Activated T-cell treated with anti-CD3 and anti-CD28 coated beads, Interleukin-2, amount 50 U/mL, for 72 hours (primary cell): ENCODE measurements at places on chromosomes 12 and 14. TPM values are rescaled to one million over a fixed set of nuclear protein-coding genes. Genes with fewer than 3 reads are reported as not detected.

DNA sequence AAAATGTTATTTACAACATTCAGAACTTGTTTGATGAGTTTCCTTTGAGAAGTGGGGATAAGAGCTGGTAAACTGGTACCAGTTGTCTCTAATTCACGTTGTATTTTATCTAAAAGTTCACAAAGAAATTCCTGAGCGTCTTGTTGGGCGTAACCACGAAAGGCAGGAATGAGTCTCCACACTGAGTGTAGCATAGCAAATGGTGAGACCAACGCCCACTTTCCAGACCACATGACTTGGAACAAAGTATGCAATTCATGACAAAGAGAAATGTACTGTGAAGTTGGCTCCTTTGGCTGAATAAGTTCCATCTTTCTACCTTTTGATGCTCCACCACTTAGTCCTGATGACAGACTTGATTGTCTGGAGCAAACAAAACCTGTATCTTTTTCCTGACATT lies 18.4 kb downstream of the USP44 start:
- no peak overlapping the region for H3K4me3 ChIP-seq
- no peaks in the 10 kb centered on the region for H3K27me3 ChIP-seq
- peaks cover 31% of the 10 kb centered on the region for H3K4me1 ChIP-seq
- H3K27ac ChIP-seq, result no peak overlapping the region
- no peak for DNase-seq
- peaks cover 4% of the 10 kb centered on the region for H3K36me3 ChIP-seq

GRCh38 chr12:68446384-68446783 lies 114.2 kb upstream of the MDM1 start:
- no peak for DNase-seq
- peaks cover 73% of the 10 kb centered on the region for H3K4me1 ChIP-seq
- no peak overlapping the region for H3K4me3 ChIP-seq
- H3K27ac ChIP-seq, result no peak overlapping the region

DNA sequence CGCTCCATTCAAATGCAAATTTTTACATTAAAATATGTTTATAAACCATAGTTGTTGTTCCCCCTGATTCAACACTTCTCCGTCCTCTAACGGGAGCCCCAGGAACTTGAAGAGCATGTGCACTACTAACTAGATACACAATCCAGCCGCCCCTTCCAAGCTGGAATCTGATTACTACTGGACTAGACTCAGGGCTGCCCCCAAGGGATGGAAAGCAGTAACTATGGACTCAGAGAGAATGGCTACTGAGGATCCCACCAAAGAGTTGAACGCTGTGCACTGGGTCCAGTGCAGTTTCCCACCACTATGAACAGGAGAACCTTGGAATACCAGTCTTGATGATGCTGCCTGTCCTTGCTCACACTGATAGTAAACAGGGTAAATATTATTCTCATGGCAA lies 48.6 kb upstream of the PCNX1 start:
- no peak overlapping the region for H3K27ac ChIP-seq
- H3K4me3 ChIP-seq, result no peak overlapping the region
- H3K27me3 ChIP-seq, result peaks cover 12% of the 10 kb centered on the region
- DNase-seq, result no peak

DNA sequence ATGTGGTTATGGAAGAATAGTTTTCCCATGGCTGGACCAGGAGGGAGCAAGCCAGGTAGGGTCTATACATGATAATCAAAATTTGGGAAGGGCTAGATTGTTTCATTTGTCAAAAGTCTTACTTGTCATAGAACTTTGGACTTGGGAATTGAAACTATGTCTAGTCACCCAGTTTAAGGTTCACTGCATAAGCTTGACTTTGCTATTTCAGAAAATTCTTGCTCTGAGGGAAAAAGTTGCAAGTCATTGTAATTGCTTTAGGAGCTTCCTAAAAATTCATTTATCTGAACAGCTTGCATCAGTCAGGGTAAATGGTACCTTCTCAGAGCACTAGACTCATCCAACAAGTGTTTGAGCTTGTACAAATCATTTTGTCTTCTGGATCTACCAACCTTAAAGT lies 1194.7 kb downstream of the GALC start:
- H3K4me1 ChIP-seq, result no peaks in the 10 kb centered on the region
- no peak for DNase-seq
- H3K36me3 ChIP-seq, result no peaks in the 10 kb centered on the region
- no peak overlapping the region for H3K27ac ChIP-seq

DNA sequence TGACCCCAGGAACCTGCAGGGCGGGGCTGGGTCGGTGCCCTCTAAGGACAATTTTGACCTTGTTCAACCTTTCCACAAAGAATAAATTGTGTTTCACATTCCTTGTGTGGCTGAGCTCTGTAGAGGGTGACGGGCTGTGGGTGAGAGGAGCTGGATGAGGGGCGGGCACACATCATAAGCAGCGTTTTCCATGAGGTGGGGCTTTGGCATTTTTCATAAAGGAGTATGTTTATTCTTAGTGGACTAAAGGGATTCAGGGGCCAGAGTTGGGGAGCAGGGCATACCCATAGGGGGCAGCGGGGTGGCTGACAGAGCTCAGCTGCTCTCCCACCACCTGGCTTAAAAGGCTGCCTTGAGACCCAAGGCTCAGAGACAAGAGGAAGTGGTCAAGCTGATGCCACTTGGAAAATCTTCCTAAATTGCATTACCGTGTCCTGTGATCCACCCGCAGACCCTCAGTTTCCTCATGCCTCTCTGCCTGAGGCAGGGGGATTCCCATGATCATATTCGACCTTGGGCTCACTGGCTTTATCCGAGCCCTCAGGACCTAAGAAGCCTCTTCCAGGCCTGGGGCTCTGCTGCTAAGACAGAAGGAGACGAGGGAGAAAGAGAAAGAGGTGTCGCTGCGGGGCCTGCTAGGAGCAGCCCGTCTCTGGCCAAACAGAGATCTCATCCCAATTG lies 11.4 kb downstream of the MMP14 start:
- no peak for DNase-seq
- peaks cover 13% of the 10 kb centered on the region for H3K27me3 ChIP-seq
- no peak overlapping the region for H3K27ac ChIP-seq
- H3K36me3 ChIP-seq, result no peaks in the 10 kb centered on the region
- H3K4me1 ChIP-seq, result peaks cover 11% of the 10 kb centered on the region

The FGF23 gene
- not detected for total RNA-seq

The ANKS1B gene
- 0.19 TPM for total RNA-seq

The EML5 gene
- total RNA-seq, result 4.9 TPM

The GLT8D2 gene
- 0.36 TPM for total RNA-seq

The PSME2 gene
- total RNA-seq, result 376 TPM
